Melanocyte of skin (primary cell): ENCODE measurements at places on chromosomes 6 and 20. TPM values are rescaled to one million over a fixed set of nuclear protein-coding genes. Genes with fewer than 3 reads are reported as not detected.

PHIP gene
- total RNA-seq: 17.0 and 24.5 TPM in 2 replicates

LY6G6C gene
- total RNA-seq: not detected in 2 replicates

WRNIP1 gene
- total RNA-seq: 54.2 and 63.7 TPM in 2 replicates

TGM2 gene
- 13.1 and 38.5 TPM in 2 replicates for total RNA-seq

TCF21 gene
- total RNA-seq: not detected in 2 replicates

HLA-DOB gene
- total RNA-seq: 0.34 TPM in 1 of 2 replicates, not detected in the other

TSHZ2 gene
- not detected in 2 replicates for total RNA-seq

EMILIN3 gene
- total RNA-seq: under 0.01 TPM in 1 of 2 replicates, not detected in the other

GNAS-AS1 gene
- under 0.01 and 0.73 TPM in 2 replicates for total RNA-seq

PDYN gene
- not detected in 2 replicates for total RNA-seq

LY6G6F gene
- not detected in 2 replicates for total RNA-seq

HLA-DRA gene
- total RNA-seq: 20.3 and 144 TPM in 2 replicates

C20orf144 gene
- 0.33 TPM in 1 of 2 replicates, not detected in the other for total RNA-seq

FKBP1A gene
- total RNA-seq: 206 and 210 TPM in 2 replicates

HLA-DRB1 gene
- 14.0 and 17.0 TPM in 2 replicates for total RNA-seq

RAD21L1 gene
- total RNA-seq: not detected in 2 replicates

NRSN1 gene
- not detected in 2 replicates for total RNA-seq

RTN4IP1 gene
- 7.6 and 10.5 TPM in 2 replicates for total RNA-seq
